ENCODE measurements at places on chromosomes 6 and 20. TPM values are rescaled to one million over a fixed set of nuclear protein-coding genes. Genes with fewer than 3 reads are reported as not detected.

- H3K27ac ChIP-seq, result no peak overlapping the region
- no peak overlapping the region for H3K4me3 ChIP-seq
- H3K36me3 ChIP-seq, result no peaks in the 10 kb centered on the region
- H3K27me3 ChIP-seq, result no peaks in the 10 kb centered on the region
- no peak for DNase-seq
- no peaks in the 10 kb centered on the region for H3K4me1 ChIP-seq
Measured at GRCh38 chr6:65787787-65788186, 80.8 kb upstream of the EYS start.

GRCh38 chr6:79034865-79035264 lies 43.2 kb downstream of the PHIP start:
- peaks cover 9% of the 10 kb centered on the region for H3K36me3 ChIP-seq
- no peak overlapping the region for H3K27ac ChIP-seq
- no peak overlapping the region for H3K4me3 ChIP-seq
- DNase-seq, result no peak

GRCh38 chr6:64988148-64988547 lies 718.9 kb downstream of the EYS start:
- H3K4me1 ChIP-seq, result no peaks in the 10 kb centered on the region
- no peak overlapping the region for H3K27ac ChIP-seq
- no peaks in the 10 kb centered on the region for H3K36me3 ChIP-seq
- no peak for DNase-seq

GRCh38 chr6:41780551-41781365 lies at the start of gene PRICKLE4:
PRICKLE4 (plus strand) TSS chr6:41780782; CDS start chr6:41783474, 2,692 bp downstream.
- peak; percentile 35 for DNase-seq
- peaks cover 18% of the 10 kb centered on the region for H3K4me1 ChIP-seq
- peak within 1 kb of the TSS; percentile 93 for H3K4me3 ChIP-seq
- no peaks in the 10 kb centered on the region for H3K27me3 ChIP-seq
- H3K36me3 ChIP-seq, result no peaks in the 10 kb centered on the region

DNA sequence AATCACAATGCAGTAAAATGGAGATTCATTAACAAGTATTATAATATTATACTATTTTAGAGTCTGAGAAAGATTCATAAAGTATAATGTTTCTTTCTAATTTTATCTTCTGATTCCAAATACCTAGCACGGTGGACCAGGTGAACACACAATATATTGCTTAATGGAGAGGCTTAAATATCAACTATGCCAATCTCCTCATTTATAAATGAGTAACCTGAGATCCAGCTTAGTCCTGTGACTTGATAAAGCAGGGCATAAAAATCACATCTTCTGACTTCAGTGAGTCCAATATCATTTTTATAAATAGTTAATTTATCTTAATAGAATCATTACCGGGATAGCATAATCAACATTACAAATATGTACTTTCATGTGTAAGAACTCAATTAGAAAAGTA lies 144.4 kb upstream of the GJE1 start:
- no peaks in the 10 kb centered on the region for H3K27me3 ChIP-seq
- no peaks in the 10 kb centered on the region for H3K36me3 ChIP-seq
- H3K4me1 ChIP-seq, result peaks cover 8% of the 10 kb centered on the region
- DNase-seq, result no peak
- no peak overlapping the region for H3K4me3 ChIP-seq

GRCh38 chr6:138815797-138816528 lies 20.1 kb downstream of the ECT2L start:
- H3K36me3 ChIP-seq, result no peaks in the 10 kb centered on the region
- peaks cover 36% of the 10 kb centered on the region for H3K4me1 ChIP-seq
- DNase-seq, result peak; percentile 69
- H3K27ac ChIP-seq, result peak overlapping the region; percentile 99
- no peak overlapping the region for H3K4me3 ChIP-seq

DNA sequence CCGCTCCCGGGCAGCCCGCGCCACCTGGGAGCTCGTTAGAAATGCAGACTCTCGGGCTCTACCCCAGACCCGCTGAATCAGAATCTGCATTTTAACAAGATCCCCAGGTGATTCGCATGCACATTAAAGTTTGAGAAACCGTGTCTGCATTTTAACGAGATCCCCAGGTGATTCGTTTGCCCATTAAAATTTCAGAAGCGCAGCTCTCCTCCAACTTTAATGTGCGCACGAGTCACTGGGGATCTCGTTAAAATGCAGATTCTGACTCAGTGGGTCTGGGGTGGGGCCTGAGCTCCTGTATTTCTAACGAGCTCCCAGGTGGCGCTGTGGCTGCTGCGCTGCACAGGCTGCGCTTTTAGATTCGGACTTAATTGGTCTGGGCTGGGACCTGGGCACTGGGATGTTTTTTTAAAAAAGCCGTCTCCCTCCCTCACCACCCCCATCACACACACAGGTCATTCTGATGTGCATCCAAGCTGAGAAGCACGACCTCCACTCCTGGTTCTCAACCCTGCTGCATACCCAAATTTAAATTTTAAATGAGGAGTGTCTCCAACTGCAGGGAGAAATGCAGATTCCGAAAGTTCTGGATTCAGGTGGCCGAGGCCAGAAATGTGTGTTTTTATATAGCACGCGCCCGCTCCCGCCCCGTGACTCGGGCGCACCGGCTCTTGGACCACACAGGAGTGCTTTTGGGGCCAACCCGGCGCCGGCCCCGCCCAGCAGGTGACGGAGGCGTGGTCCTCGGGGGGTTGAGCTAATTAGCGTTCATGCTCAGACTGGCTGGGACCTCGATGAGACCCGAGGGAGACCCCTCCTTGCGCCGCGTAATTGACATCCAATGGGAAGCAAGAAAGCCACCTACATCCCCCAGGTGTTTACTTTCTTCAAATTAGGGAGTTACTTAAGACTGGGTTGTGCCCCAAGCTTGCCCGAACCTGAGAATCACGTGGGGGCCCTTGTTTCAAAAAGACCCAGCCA lies 85.8 kb downstream of the ZFP64 start:
- H3K27me3 ChIP-seq, result no peaks in the 10 kb centered on the region
- H3K4me1 ChIP-seq, result no peaks in the 10 kb centered on the region
- no peak overlapping the region for H3K27ac ChIP-seq
- peak overlapping the region; percentile 55 for H3K4me3 ChIP-seq
- peak; percentile 50 for DNase-seq

DNA sequence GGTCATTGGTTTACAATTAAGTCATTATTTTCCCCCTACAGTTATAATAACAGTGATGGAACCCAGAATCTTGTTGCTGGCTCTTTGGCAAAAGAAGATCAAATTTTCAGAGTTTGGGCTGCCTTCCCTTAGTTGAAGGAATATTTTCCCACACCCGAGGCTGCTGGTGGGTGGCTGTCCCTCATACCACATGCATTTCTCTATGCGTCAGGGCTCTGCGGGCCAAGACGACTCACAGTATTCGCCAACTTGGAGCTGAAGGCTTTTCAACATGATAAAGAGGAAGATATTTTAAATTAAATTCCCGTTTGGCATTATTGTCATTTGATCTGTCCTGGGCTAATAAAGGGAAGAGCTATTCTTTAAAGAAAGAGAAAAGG lies 102.2 kb upstream of the SASH1 start:
- H3K27me3 ChIP-seq, result no peaks in the 10 kb centered on the region
- no peak overlapping the region for H3K27ac ChIP-seq
- no peak for DNase-seq
- H3K4me1 ChIP-seq, result no peaks in the 10 kb centered on the region
- no peaks in the 10 kb centered on the region for H3K36me3 ChIP-seq
- no peak overlapping the region for H3K4me3 ChIP-seq

- H3K4me3 ChIP-seq, result no peak overlapping the region
- H3K27me3 ChIP-seq, result no peaks in the 10 kb centered on the region
- no peak for DNase-seq
- no peak overlapping the region for H3K27ac ChIP-seq
Measured at GRCh38 chr6:7933794-7934193, 23.2 kb upstream of the TXNDC5 start.

- no peaks in the 10 kb centered on the region for H3K27me3 ChIP-seq
- DNase-seq, result no peak
- no peak overlapping the region for H3K4me3 ChIP-seq
- 0 out of 2 replicates have a peak, but pooled peaks cover 2% of the 10 kb centered on the region for H3K36me3 ChIP-seq
Measured at GRCh38 chr20:35806075-35806474, 34.3 kb downstream of the PHF20 start.

DNA sequence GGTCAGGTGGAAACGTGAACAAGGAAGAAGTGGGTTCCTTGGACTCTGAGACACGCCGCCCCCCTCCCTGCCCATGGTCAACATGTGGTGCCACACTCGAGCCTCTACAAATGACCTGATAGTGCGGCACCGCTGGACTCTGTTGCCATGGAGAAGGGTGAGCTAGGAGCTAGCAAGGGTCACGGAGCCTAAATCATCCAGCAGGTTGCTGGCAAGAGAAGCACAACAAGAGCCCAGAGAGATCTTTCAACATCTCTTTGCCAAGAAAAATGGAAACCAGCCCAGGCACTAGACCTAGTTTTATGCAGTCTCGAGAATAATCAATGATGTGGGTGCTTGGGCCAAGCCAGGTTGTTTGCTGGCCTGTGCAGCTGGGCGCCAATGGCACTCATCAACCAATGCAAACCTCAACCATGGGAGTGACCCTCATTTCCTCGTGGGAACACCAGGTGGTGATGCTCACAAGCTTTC lies 69.5 kb downstream of the NOL4L start:
- no peaks in the 10 kb centered on the region for H3K27me3 ChIP-seq
- no peak overlapping the region for H3K4me3 ChIP-seq
- no peak for DNase-seq
- H3K27ac ChIP-seq, result no peak overlapping the region

DNA sequence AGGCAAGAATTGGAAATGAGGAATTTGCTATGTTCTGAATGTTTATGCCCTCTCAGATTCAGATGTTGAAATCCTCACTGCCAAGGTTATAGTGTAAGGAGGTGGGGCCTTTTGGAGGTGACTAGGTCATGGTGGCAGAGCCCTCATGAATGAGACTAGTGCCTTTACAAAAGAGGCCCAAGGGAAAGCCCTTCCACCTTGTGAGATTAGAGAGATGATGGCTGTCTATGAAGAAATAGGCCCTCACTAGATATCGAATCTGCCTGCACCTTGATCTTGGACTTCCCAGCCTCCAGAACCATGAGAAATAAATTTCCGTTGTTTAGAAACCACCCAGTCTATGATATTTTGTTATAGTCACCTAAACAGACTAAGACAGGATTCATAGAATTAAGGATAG lies 10.4 kb downstream of the ASIP start:
- DNase-seq, result no peak
- no peaks in the 10 kb centered on the region for H3K4me1 ChIP-seq
- no peak overlapping the region for H3K27ac ChIP-seq
- H3K27me3 ChIP-seq, result no peaks in the 10 kb centered on the region
- H3K4me3 ChIP-seq, result no peak overlapping the region

DNA sequence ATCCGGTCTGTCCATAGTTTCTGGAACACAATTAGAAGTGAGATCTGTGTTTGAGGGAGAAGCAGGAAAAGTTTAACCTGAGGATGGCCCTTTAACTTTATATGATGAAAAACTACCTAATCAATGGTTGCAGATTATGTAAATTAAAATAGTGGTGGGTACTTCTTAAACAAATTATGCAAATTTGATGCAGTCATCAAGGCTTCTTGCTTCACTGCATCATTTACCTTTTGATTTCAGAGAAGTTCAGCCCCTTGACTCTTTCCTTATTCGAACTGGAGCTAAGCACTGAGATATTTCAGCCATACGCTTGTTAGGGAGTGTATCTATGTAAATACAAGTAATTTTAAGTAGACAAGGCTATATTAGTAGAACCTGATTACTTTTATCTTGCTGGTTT lies 73.8 kb downstream of the JARID2 start:
- peaks cover 17% of the 10 kb centered on the region for H3K4me1 ChIP-seq
- H3K27ac ChIP-seq, result no peak overlapping the region
- no peaks in the 10 kb centered on the region for H3K27me3 ChIP-seq
- no peaks in the 10 kb centered on the region for H3K36me3 ChIP-seq
- DNase-seq, result no peak

GRCh38 chr20:49521356-49521755 lies 38.9 kb upstream of the KCNB1 start:
- no peak for DNase-seq
- H3K36me3 ChIP-seq, result no peaks in the 10 kb centered on the region
- H3K4me1 ChIP-seq, result 0 out of 2 replicates have a peak, but pooled peaks cover 4% of the 10 kb centered on the region
- H3K27me3 ChIP-seq, result peaks cover 19% of the 10 kb centered on the region

DNA sequence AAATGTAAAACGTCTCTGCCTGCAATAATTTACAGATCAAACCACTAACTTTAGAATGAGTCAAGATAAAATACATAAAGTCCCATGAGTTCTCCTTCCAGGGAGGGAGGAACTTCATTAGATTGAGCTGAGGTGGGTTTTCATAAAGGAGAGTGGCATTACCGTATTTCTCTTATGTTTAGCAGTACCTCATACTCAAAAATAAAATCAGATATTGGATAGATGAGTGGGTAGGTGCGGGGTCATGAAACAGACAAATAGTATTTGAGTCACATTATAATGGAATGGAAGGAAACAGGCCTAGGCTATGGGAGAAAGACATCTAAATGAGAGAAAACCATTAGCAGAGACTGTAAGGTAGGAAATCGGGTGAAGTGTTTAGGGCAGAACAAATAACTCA lies 166.1 kb upstream of the SMLR1 start:
- no peaks in the 10 kb centered on the region for H3K27me3 ChIP-seq
- no peaks in the 10 kb centered on the region for H3K4me1 ChIP-seq
- H3K27ac ChIP-seq, result no peak overlapping the region

DNA sequence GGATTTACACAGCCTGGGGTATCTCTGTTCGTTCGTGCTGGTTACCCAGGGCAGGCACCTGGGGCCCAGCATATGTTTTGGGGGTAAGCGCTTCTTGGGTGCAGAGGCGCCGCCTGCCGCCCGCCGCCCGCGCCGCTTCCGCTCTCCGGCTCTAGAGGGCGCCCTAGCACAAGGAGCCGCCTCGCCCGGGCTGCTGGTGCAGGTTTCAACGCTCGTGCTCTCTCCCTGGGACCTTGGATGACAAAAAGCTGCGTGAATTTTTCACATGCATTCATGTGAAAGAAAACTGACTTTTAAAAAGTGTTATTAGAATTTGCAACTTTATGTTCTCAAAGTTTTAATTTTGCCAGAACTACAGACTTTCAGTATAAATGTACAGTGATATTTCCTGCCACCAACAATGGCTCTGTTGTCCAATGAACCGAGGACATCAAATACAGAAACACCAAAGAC lies 32.5 kb downstream of the PRR18 start:
- H3K27me3 ChIP-seq, result no peaks in the 10 kb centered on the region
- peak; percentile 52 for DNase-seq
- H3K27ac ChIP-seq, result no peak overlapping the region
- no peaks in the 10 kb centered on the region for H3K4me1 ChIP-seq
- no peaks in the 10 kb centered on the region for H3K36me3 ChIP-seq
- H3K4me3 ChIP-seq, result no peak overlapping the region

Gene NR2E1
- not detected for total RNA-seq

Gene TSHZ2
- not detected for total RNA-seq

Gene SLC24A3
- not detected for total RNA-seq

Gene STX11
- 1.5 TPM for total RNA-seq

Gene KHDRBS2
- total RNA-seq, result not detected

Gene HEY2
- not detected for total RNA-seq

Gene MYCT1
- total RNA-seq, result 0.55 TPM

Gene HSPA1L
- total RNA-seq, result 0.69 TPM

Gene ZNF334
- total RNA-seq, result 0.58 TPM

All from PC-3 (cell line).